Umbilical cord (tissue), 2 donors: ENCODE measurements at places on chromosomes 3 and 15. TPM values are rescaled to one million over a fixed set of nuclear protein-coding genes. Genes with fewer than 3 reads are reported as not detected.

Gene CGNL1
- 22.4 TPM for total RNA-seq

DNA sequence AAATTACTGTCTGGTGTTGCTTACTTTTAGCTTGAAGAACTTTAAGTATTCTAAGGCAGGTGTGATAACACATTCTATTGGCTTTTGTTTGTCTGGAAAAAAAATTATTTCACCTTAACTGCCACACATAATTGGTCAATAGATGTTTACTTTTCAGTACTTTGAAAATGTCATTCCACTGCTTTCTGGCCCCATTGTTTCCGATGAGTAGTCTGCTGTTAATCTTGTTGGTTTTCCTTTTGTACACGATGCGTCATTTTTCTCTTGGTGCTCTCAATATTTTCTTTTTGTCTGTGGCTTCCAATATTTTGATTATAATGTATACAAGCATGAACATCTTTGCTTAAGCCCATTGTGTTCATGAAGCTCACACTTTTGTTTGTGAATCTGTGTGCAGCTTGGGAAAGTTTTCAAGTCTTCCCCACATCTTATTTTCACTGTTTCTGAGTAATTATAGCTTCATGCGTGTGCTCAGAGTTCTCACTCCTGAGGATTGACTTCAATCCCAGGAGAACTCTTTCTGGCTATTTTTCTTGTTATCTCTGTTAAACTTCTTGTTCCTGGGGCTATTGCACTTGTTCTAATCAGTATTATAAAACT is 664.7 kb downstream of the IGSF11 start:
- DNase-seq: no peak

DNA sequence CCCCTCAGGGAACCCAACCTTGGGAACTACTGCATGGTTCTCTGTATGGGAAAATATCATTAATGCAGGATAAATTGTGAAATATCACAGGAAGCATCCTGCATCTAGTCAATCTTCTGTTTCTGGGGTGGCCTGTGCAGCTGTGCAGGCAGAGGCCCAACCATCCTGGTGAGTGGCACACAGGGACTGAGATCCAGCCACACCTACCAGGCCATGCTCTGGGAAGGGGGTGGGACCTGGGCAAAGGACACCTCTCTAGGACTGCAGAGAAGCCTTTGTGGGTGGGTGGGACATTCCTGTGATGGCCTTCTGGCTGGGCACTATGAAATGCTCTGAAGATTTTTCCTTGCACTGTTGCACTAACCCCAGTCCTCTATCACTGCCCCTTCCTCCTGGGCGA is 26.8 kb downstream of the CCRL2 start:
- no peak for DNase-seq

GRCh38 chr3:11612515-11613188 is 31.1 kb downstream of the VGLL4 start:
- no peak for DNase-seq

- DNase-seq: no peak
Observed at GRCh38 chr15:31345606-31346366, 19.2 kb downstream of the KLF13 start.

- no peak for DNase-seq
Observed at GRCh38 chr15:32877252-32878019, 159.6 kb downstream of the GREM1 start.

- no peak for DNase-seq
Observed at GRCh38 chr3:32117320-32117719, 10.9 kb downstream of the GPD1L start.

GRCh38 chr15:72915843-72916242 is 132.3 kb upstream of the ADPGK start:
- no peak for DNase-seq

GRCh38 chr15:70761046-70761445 is 2.3 kb downstream of the UACA start:
- DNase-seq: peak; percentile 34

DNA sequence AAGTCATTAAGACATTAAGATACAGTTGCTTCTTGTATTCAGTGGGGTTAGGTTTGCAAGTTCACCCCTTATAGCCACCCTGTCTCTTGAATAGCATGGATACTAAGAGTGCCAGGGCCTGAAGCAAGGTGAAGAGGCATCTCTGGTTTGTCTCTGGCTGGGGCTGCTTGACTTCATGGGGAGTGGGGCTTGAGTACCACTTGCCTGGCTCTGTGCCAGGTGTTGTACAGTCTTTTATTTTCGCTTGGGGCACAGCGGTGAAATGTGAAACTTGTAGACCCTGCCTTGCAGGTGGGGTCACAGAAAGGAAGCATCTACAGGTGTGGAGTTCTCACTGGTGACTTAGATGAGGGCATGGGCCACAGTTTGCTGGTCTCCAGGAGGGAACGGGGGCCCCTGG is 152.1 kb downstream of the PDE8A start:
- no peak for DNase-seq

- DNase-seq: no peak
Observed at GRCh38 chr15:95520922-95521321, 809.6 kb upstream of the NR2F2 start.

- DNase-seq: peak; percentile 88
Observed at GRCh38 chr3:167406876-167407492, 26.9 kb upstream of the ZBBX start.

- no peak for DNase-seq
Observed at GRCh38 chr15:29935296-29936004, 113.2 kb upstream of the TJP1 start.

Gene COL6A6
- total RNA-seq: 1.9 TPM

- no peak for DNase-seq
Observed at GRCh38 chr3:126023390-126023789, 54.4 kb downstream of the ROPN1B start.

- DNase-seq: no peak
Observed at GRCh38 chr15:43292375-43293078, 25.8 kb upstream of the TGM5 start.

GRCh38 chr15:82570721-82571508 is 30.7 kb upstream of the RPS17 start:
- no peak for DNase-seq
